ENCODE measurements at places on chromosomes 7 and 10.
A peak's percentile ranks its signal among the peaks of the same experiment; 100 is the strongest.

DNA sequence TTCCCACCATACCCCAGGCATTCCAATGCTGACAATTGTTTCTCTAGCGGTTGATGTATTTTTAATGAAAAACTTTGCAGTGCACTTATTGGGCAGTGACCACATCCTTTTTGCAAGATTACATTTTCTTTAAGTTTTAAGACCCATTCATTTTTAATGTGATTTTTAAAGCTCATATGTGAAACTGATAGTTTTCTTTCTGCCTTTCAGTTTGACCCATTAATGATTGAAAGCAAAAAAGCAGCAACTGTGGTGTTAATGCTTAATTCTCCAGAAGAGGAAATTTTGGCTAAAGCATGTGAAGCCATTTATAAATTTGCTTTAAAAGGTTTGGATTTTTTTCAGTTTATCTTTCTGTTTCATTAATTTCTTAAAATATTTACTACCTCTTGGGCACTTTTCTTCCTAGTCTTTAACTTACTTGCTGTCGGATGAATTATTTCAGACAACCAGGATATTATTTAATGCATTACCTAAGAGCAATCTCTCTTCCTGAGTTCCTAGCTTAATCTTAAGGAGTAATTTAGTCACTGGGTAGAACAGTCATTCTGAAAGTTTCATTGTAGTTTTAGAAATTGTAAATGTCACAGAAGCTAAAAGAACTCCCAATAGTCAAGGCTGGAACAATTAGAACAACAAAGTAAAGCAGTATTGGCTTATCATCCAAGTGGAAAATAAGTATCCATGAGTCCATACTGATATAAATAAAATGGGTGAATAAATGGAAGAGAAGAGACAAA, 18.3 kb downstream of the ARMC3 start:
- DNase-seq: no peak

DNA sequence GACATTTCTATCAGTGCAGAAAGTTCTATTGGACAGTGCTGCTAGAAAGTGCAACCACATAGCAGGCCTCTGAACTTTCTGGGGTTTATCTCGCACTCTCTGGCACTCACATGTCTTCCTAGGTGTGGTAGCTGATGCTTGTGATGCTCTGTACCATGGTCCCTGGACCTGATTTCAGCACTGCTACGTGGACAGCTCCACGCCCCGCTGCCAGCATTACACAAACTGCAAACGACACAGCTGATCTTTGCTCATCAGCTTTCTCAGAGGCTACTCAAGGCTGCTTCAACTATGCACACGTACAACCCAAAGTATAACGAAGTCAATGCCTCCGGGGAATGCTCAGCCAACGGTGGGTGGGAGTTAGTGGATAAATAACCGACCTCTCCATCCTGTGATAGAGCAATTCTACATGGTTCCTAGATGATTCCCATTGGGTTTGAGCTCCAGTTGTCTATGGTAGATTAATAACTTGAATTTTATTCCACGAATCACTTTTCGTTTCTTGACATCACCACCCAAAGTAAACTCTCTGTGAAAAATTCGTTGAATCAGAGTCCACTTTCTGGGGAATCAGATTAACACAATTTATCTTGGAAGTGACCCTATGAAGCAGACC, 302.5 kb downstream of the ACTR3B start:
- no peak for DNase-seq

GRCh38 chr7:39421251-39421650, 145.0 kb upstream of the YAE1 start:
- no peak for DNase-seq

GRCh38 chr10:96457341-96457740, 56.4 kb downstream of the TLL2 start:
- no peak for DNase-seq

GRCh38 chr7:140698477-140698876, 2.0 kb downstream of the NDUFB2 start:
- no peak for DNase-seq

GRCh38 chr10:30589441-30589840, 40.1 kb downstream of the LYZL2 start:
- DNase-seq: no peak

DNA sequence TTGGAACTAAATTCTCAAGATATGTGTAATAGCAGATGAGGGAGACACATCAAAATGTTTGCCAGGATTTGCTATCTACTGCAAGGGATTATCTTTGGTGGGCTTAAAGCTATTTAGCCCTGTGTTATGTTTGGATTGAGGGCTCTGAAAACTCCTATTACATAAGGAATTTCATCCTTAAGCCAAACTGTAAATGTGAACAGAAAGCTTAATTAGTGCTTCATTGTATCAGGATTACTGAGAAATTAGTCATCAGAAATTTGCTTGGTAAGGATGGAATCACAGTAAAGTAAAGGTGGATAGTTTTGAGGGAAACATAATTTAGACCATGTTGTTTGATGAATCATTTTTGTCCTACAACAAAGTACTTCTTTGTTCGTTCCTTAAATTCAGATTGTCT, 8.3 kb downstream of the ANKRD7 start:
- no peak for DNase-seq

DNA sequence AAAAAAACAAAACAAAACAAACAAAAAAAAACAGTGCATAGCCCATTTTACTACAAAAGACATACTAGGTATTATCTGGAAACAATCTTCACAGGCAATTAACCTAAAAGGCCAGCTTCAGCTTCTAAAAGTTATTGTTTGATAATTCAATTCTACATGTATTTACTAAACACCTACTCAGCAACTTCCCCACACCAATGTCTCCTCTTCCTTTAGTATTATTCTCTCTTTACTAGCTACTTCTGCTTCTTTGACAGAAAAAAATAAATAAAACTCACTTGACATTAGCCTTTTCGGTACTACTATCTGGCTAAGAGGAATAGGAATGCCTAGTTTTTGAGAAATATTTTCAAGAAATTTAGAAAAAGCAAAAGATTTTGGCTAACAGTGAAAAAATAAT, 2.8 kb downstream of the TM9SF3 start:
- DNase-seq: no peak

DNA sequence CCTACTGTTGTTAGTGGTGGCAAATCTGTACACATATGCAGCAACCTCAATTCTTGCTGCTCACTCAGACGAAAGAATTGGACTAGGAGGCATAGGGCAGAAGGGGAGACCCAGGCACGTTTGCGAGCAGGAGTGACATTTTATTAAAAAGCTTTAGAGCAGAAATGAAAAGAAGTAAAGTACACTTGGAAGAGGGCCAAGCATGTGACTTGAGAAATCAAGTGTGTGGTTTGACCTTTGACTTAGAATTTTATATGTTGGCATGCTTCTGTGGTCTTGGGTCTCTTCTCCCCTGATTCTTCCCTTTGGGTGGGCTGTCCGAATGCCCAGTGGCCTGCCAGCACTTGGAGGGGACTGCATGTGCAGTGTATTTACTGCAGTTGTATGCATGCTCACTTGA, 205.5 kb upstream of the SEMA3D start:
- no peak for DNase-seq

DNA sequence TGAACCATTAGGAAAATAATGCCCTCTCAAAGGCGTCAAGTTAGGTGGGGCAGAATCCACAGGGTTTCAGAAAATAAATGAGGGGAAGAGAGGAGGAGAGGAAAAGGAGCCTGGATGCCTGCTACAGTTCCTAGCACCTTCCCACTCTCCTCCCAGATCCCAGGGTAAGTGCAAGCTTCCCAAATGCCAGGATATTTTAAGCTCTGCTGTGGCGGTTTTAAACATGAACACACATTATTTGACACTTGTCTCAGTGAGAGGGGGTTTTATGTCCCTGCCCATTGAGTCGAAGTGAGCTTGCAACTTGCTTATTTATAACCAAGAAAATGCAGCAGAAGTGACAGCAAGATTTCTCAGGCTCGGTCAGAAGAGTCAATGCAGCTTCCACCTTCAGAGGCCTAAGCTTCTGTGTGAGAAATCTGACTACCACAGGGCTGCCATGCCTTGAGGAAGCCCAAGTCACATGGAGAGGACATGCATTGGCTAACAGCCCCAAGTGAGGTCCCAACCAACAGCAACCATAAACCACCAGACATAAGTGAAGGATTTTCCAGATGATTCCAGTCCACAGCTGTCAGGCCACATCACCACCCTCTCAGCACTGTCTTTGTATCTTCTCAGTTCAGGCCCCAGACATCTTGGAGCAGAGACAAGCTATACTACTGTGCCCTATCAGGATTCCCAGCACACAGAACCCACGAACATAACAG, 17.9 kb upstream of the BMPER start:
- DNase-seq: no peak

GRCh38 chr10:119343011-119343601, 135.7 kb downstream of the GRK5 start:
- no peak for DNase-seq

DNA sequence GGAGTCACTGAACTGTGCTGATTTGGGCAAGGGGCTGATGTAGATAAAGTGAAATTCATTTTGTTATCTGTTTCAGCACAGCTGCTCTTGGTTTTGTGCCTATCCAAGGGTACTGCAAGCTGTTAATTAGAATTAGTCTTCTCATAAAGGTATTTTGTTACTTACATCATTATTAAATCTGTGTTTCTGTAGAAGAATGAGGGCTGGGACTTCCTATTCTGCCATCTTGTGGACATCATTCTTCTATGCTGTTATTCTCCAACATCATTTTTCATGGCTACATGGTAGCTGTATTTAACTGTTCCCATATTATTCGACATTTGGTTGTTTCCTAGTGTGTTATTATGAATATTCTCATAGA, 76.2 kb upstream of the CCDC71L start:
- no peak for DNase-seq

GRCh38 chr7:67950321-67951083, 953.9 kb downstream of the TYW1 start:
- DNase-seq: no peak

DNA sequence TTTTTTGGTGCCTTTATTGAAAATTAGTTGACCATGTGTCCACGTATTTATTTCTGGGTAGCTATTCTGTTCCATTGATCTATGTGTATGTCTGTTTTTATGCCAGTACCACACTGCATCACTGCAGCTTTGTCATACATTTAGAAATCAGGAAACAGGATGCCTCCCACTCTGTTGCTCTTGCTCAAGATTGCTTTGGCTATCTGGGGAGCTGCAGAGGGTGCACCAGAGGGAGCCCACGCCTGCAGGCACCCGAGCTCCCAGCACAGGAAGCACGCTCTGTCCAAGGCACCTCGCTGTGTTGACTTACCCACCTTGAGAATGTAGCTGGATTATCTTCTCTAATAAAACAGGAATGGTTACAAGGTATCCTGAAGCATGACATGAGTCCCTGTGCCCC, 301.7 kb downstream of the TCERG1L start:
- no peak for DNase-seq

DNA sequence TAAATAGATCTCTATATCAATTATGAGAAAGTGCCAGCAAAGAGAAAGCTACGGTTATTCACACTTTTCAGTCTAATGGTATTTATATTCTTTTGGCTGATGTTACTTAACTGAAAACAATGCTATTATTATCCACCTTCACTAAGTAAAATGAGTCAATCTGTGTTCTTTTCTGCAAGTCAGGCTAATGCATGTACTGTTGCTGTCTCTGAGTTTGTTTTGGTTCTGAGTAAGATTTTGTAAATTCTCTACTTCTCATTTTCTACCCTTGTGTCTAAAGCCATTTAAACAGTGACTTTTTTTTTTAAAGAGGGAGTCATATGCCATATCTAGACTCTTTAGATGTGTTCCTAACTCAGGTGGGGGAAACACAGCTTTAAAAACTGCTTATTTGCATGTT, 7.5 kb downstream of the VWC2 start:
- DNase-seq: no peak

DNA sequence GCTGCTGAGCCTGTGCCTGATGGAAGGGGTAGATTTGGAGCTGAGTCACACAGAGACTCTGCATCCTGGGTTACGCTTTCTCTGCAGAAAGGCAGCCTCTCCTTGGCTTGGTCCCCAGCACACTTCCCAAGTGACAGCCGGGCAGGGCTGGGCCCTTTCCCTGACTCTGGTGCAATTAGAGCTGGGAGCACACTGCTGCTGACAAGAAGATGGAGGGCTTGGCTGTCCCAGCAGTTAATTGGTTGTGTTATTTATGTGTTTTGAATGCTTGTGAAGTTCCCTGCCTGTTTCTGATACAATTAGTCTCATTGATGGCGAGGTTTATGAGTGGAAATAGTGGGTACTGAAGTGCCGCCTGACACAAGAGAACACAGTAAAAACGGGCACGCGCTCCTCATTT, 123.6 kb downstream of the TCERG1L start:
- DNase-seq: no peak

GRCh38 chr10:97729014-97729413, 7.9 kb upstream of the ZFYVE27 start:
- no peak for DNase-seq

GRCh38 chr10:43135656-43136055, 2.6 kb upstream of the CSGALNACT2 start:
- no peak for DNase-seq

GRCh38 chr7:132491391-132491945, 84.8 kb downstream of the PLXNA4 start:
- no peak for DNase-seq

DNA sequence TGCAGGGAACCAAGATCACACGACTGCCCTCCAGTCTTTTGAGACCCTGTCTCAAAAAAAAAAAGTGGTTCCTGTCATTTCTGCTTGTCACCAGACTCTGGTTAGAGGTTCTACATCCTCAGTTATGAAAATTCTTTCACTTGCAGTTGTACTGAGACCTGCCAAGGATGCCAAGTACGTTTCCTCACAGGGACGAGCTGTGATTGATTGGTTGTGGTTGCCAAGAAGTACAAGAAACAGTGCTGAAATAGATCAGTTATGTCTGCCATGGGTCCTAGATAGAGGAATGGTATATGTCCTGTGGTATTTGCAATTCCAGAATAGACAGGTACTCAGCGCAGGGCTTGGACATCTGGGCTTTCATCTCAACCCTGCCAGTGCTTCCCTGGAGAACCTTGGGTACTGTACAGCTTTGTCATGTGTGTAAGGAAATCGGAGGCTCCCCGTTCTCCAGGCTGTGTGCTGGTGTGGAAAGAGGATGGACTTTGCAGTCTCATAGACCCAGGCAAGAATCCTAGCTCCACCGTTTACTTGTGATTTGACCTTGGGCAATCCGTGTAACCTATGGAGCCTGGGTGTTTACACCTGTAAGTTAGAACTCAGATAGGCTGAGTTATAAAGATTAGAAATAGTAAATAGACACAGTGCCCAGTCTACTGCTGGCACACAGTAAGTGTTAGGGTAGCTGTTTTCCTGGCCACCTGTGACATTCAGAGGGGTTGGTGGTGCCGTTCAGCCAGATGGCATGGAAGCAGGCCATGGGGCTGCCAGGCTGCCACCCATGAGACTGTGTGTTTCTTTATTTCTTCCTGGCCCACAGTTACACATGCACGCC, 53.0 kb downstream of the COL13A1 start:
- no peak for DNase-seq

DNA sequence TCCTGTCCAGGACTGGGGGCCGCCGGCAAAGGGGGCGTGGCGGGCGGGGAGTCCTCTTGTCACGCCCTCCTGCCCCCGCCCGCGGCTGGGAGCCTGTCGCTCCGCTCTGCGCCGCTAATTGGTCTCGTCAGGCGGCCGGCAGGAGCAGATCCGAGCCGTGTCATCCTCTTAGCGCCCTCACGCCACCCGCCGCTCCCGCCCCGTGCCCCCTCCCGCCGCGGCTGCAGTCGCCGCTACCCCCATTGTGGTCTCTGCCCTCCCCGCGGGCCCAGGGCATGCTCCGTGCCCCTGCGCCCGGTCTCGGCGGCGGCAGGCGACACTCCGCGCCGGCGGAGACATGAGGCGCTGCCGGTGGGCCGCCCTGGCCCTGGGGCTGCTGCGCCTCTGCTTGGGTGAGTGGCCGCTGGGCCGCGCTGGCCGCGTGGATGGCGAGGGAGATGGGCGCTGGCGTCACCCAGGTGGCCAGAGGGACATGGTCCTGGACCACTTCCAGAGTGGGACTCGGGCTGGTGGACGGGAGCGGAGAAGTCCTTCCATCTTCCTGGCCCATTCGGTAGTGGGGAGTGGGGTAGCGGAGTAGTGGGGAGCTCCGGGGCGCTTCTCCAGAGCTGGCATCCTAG, at the start of gene CDHR1:
TSS of gene CDHR1 (plus strand) at position 114 of the 620 bp plus-strand sequence. CDS start at position 338, 224 bp downstream.
- DNase-seq: peak; percentile 21
